ENCODE measurements at places on chromosomes 4 and X.

DNA sequence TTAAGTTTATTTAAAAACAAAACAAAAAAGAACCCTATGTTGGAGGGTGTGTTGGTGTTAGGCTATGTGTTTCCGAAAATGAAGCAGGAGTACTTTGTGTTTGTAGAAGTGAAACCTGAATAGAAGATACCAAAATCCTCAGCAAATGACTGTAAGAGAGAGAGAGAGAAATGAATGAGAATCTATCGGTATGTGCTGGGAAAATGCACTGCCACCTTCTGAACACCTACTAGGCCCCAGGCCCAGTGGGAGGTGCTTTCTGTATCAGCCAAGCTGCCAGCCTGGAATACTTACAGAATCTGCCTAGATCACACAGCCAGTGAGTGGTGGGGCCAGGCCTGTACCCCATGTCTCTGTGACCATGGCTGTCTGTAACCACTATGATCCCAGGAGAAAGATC is 14.9 kb upstream of the PIM2 start:
- DNase-seq: no peak

DNA sequence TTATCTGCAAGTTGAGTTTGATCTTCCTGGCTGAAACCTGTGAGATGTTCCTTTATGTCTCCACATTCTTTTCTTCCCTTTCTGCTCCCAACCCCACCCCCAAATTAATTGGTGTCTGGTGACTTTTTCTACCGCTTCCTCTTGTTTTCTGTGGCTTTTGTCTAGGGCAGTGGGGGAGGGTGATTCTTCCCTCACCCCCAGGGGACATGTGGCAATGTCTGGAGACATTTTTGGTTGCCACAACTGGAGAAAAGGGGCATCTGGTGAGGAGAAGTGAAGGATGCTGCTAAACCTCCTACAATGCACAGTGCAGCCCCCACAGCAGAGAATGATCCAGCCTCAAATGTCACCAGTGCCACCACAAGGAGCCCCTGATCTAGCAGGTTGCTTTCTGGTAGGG is 152.9 kb downstream of the NHS start:
- DNase-seq: no peak

GRCh38 chr4:98544818-98545414 is 113.5 kb downstream of the TSPAN5 start:
- DNase-seq: no peak

- DNase-seq: peak; percentile 1
Observed at GRCh38 chr4:114694770-114695169, 96.2 kb downstream of the UGT8 start.

DNA sequence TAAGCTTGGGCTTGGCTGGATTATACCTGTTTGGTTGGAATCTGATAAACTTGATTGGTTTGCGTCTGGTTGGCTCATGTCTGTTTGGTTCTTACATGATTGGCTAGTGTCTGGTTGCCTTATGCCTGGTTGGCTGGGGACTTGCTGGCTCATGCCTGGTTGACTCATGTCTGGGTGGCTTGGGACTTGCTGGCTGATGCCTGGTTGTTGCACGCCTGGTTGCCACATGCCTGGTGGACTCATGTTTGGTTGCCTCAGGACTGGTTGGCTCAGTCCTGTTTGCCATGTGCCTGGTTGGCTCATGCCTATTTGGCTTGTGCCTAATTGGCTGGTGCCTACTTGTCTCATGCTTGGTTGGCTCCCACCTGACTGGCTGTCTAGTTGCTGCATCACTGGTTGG is 104.5 kb downstream of the APOOL start:
- DNase-seq: no peak

DNA sequence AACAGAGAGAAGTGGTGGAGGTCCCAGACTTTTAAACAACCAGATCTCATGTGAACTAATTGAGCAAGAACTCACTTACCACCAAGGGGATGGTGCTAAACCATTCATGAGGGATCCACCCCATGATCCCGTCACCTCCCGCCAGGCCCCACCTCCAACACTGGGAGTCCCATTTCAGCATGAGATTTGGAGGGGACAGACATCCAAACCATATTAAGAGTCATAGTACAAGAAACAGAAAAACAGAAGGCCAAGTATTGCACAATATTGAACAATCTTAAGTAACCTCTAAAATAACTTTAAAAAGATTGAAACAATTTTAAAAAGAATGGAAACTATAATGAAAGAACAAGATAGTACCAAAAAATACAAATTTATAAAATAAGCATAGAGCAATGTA is 110.0 kb downstream of the CBR4 start:
- DNase-seq: no peak

GRCh38 chrX:131845771-131846170 is 177.3 kb upstream of the STK26 start:
- DNase-seq: no peak
